Muscle of arm (tissue), 14 donors: ENCODE measurements at places on chromosomes 2 and 18. TPM values are rescaled to one million over a fixed set of nuclear protein-coding genes. Genes with fewer than 3 reads are reported as not detected.

NETO1 gene
- polyA plus RNA-seq: not detected

RAB27B gene
- polyA plus RNA-seq: 0.22 TPM

REEP1 gene
- 93.6 TPM for polyA plus RNA-seq

ZDBF2 gene
- polyA plus RNA-seq: 16.1 TPM

IL1B gene
- polyA plus RNA-seq: not detected

PROC gene
- polyA plus RNA-seq: 0.27 TPM

PID1 gene
- 32.2 TPM for polyA plus RNA-seq

KIF1A gene
- 5.6 TPM for polyA plus RNA-seq

LYG2 gene
- not detected for polyA plus RNA-seq

RAX gene
- not detected for polyA plus RNA-seq

PRKAG3 gene
- 28.9 TPM for polyA plus RNA-seq

PPM1B gene
- polyA plus RNA-seq: 32.6 TPM

REG3G gene
- not detected for polyA plus RNA-seq
